ENCODE measurements at places on chromosomes 11 and 22. TPM values are rescaled to one million over a fixed set of nuclear protein-coding genes. Genes with fewer than 3 reads are reported as not detected.

Gene MUC6
- not detected for total RNA-seq

Gene OR8G5
- not detected for total RNA-seq

Gene ANGPTL5
- not detected for total RNA-seq

Gene SLC1A2
- not detected for total RNA-seq

GRCh38 chr11:2581151-2581930, 118.5 kb downstream of the KCNQ1OT1 start:
- H3K4me1 ChIP-seq, result no peaks in the 10 kb centered on the region
- H3K27ac ChIP-seq, result no peak overlapping the region
- H3K4me3 ChIP-seq, result no peak overlapping the region

- peak; percentile 92 for DNase-seq
- no peaks in the 10 kb centered on the region for H3K36me3 ChIP-seq
- H3K4me3 ChIP-seq, result no peak overlapping the region
- H3K27me3 ChIP-seq, result no peaks in the 10 kb centered on the region
- H3K27ac ChIP-seq, result peak overlapping the region; percentile 83
These were observed 18.9 kb downstream of the LIMK2 start for GRCh38 chr22:31230871-31231621.

- H3K36me3 ChIP-seq, result no peaks in the 10 kb centered on the region
- DNase-seq, result no peak
- H3K27me3 ChIP-seq, result no peaks in the 10 kb centered on the region
- H3K27ac ChIP-seq, result no peak overlapping the region
These were observed 1.6 kb upstream of the QSER1 start for GRCh38 chr11:32890843-32891656.

GRCh38 chr22:30878516-30879414, 89.8 kb downstream of the MORC2 start:
- no peak for DNase-seq
- H3K4me3 ChIP-seq, result no peak overlapping the region
- H3K27ac ChIP-seq, result no peak overlapping the region
- no peaks in the 10 kb centered on the region for H3K4me1 ChIP-seq
- H3K27me3 ChIP-seq, result no peaks in the 10 kb centered on the region
- H3K36me3 ChIP-seq, result no peaks in the 10 kb centered on the region

GRCh38 chr11:18671246-18671645, 27.3 kb upstream of the TMEM86A start:
- H3K36me3 ChIP-seq, result no peaks in the 10 kb centered on the region
- no peak for DNase-seq
- H3K4me3 ChIP-seq, result no peak overlapping the region
- H3K4me1 ChIP-seq, result no peaks in the 10 kb centered on the region
- no peak overlapping the region for H3K27ac ChIP-seq

DNA sequence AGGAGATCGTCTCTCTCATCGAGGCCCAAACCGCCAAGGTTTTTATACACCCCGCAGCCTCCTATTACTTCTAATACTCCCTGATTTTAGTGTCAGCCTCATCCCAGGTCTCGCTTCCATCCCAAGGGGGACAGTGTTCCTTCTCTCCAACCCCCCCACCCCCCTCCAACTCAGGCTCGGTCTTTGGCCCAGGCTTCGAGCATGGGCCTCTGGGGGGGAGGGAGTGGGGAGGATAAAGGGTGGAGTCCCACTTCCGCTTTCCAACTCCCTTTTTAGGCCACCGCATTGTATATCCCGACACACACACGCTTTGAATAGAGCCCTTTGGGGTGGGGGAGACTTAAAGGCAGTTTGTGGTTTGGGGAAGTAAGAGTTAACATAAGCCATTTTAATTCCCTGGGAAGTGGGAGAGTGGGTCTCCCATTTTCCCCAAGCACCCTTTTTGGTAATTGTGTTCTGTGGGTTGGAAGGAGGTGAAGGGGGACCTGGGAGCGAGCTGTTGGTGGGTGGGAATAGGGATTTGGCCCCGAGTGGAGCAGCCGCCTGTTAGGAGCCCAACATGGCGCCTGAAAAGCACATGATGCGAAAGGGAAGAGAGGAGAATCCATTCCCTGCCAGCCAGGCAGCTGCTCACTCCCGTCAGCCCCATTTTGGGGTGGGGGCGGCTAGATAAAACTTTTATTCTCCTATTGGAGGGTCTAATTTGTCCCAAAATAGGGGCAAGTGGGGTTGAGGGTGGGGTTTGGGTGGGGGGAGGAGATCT, 844 bp downstream of the PCF11 start:
- no peaks in the 10 kb centered on the region for H3K27me3 ChIP-seq
- H3K27ac ChIP-seq, result peak overlapping the region; percentile 98
- H3K36me3 ChIP-seq, result no peaks in the 10 kb centered on the region
- H3K4me3 ChIP-seq, result peak overlapping the region; percentile 100
- peak; percentile 70 for DNase-seq

Data from endothelial cell of umbilical vein (primary cell).